GM12865 (cell line): ENCODE measurements at places on chromosomes 3 and 15.

- peak; percentile 66 for DNase-seq
These were observed 4.6 kb downstream of the STIMATE start for GRCh38 chr3:52892625-52893311.

GRCh38 chr3:194857469-194858113 is 171.9 kb downstream of the FAM43A start:
- no peak for DNase-seq

GRCh38 chr3:73511571-73512525 is 112.9 kb downstream of the PDZRN3 start:
- no peak for DNase-seq

DNA sequence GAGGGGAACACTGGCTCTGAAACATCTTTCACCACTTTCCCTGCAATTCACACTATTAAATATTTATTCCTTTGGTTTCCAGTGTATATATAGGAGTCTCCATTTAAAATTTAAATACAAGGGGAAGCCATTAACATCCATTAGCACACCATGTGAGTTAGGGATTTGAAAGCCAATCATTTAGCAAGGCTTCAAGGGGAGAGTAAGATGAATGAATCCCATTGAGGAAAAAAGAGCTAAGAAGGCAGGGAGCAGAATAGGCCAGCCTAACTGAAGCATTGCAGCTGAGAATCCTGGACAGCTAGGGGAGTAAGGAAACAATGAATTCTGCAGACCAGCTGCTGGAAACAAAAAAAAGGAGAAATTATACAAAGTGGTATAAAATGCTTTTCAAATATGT is 426.1 kb downstream of the IL5RA start:
- DNase-seq: no peak

DNA sequence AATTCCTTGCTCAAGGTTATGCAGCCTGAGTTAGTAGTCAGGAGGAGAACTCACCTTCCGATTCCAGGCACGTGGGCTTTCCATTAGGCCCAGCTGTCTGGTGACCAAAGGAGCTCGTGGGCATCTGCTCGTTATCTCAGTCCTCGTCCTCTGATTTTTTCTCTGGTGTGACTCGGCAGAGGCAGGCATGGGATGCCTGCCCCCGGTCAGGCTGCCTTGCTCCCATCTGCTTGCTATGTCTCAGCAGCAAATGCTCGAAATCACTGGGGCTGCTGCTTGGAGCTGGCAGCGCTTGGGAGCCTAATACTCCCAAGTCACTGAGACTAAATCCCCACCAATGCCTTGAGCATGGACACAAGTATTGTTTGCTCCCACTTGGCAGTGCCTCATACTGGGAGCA is 84.5 kb upstream of the NMNAT3 start:
- no peak for DNase-seq

DNA sequence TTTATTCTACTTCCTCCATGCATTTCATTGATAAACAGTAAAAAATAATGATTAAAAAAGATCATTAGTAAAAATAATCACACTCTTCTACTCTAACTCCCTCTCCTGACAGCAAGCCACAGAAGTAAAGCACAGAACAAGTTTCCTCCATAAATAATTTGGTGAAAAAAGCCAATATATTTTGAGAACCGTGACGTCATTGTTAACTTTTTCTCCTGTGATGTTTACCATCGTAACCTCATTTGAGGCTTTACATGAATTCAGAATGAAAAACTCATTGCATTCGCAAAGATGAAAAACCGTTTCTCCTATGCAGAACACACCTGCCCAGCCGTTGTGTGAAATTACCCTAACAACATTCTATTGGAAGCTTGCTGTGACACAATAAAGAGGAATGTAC is 120.7 kb downstream of the NSUN3 start:
- no peak for DNase-seq

DNA sequence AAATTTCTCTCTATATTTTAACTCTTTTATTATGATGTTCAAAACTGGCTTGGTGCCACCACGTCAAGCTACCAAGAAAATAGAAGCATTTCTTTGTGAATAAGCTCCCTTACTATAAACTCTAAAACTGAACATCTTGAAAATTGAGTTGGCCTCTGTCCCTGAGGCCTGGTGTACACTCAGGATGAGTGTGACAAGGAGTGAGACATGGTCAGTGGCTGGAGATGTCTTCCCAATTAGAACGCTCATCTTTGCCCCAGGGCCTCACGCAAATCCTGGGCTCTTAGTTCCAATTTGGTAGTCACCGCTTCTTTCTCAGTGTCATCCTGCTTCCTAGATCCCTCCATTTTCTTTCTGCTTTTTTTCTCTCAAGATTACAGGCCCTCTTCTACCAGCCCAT is 26.2 kb downstream of the SLC2A2 start:
- no peak for DNase-seq

DNA sequence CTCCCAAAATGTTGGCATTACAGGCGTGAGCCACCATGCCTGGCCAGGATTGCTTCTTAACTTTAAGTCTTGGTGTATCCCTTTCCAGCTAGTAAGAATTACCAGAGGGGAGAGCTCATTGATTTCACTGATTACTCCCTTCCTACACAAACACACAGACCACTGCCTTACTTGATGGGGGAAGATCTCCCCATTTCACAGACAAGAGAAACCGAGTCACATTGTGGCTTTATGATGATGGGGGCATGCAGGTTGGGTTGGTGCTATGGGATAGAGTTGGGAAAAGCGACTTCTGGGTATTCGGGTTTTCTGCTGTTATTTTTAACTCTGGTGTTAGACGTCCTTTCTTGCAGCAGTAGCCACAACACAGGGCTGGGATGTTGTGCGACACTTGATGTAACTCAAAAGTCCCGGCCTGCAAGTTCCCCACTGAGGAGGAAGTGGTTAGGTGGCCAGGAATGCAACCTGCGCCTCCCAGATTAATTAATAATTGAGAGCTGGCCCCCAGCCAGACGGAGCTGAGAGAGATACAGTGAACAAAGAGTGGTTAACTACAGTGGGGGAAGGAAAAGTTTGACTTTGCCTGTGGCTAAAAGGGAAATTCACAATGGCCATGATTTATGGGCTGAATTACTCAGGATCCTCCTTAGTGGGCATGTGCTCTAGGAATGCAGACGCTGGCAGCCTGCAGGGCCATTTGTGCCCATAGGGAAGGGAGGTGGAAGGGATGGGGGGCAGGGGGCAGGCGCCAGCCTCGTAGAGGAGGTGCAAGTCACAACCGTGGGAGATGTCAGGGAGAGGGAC is 63.6 kb downstream of the SMAD6 start:
- DNase-seq: peak; percentile 73

DNA sequence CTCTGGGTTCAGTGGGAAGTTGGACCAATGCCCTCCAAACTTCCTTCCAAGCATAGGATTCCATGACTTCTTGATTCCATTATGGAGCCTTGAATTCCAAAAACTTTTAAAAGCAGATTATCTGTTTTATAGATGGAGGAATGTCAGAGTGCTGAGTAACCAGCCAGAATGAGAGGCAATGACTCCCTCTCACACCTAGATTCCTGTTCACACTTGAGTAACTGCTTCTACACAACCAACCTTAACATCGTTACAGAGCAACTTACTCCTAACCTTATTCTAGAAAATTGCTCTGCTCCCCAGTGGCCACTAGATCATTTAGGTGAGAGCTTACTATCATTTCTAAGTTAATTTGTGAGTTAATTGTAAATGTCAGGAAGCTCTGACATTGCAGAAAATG is 24.2 kb upstream of the NR2F2 start:
- no peak for DNase-seq

DNA sequence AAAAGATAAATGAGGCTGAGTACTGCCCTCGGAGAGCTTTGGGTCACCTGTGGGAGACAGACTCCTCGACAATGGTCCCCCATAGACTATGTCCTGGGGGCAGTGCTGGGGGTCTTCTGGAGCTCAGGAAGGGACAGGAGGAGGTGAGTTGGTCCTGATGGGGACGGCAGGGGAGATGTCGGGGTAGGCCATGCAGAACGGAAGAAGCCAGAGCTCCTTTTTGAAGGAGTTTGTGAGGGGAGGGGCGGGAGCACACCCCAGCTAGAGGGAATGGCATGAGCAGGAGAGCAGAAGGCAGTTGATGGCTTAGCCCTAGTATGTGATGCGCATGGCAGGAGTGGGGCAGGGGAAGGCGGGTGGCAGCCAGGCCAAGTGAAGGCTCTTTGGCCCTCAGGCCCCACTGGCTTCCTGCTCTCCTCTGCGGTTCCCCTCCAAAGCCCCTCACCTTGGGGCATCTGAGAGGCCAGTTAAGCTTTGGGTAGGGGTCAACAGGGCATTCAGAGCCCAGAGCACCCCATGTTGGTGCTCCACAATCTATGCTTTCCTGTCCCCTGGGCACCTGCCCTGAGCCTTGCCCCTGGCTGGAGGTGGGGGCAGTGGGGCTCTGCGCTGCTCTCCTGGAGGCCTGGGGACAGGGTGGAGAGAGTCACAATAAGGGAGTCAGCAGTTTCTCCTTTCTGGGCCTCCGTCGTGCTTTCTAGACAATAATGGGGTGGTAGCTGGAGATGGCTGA is 179.3 kb downstream of the SMAD6 start:
- DNase-seq: no peak

GRCh38 chr3:109081746-109082510 is 36.0 kb downstream of the MORC1 start:
- peak; percentile 89 for DNase-seq

- no peak for DNase-seq
These were observed 14.7 kb downstream of the TM2D3 start for GRCh38 chr15:101637516-101637915.

DNA sequence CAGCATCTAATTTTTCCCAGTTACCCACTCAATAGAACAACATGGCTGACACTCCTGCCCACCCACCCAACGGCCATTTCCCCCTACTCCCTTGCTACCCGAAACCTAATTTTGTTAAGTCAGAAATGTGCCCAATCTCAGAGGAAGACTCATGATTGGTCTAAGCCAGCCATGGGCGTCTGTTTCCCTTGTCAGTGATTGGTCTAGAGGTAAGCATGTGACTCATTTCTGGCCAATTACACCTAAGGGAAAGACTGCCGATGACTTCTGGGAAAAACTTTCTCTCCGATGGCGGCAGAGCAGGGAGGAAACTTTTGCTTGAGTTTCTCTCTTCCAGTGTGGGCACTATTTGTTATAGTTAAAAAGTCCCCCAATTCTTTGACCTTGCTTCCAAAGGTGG is 72.9 kb downstream of the RPLP1 start:
- no peak for DNase-seq

- no peak for DNase-seq
These were observed 92.7 kb downstream of the CEMIP start for GRCh38 chr15:80871858-80872257.

GRCh38 chr15:40928821-40929659 is at the start of gene DLL4:
Gene DLL4 (plus strand): TSS chr15:40929340. CDS start chr15:40929669, 329 bp downstream.
- peak; percentile 71 for DNase-seq

DNA sequence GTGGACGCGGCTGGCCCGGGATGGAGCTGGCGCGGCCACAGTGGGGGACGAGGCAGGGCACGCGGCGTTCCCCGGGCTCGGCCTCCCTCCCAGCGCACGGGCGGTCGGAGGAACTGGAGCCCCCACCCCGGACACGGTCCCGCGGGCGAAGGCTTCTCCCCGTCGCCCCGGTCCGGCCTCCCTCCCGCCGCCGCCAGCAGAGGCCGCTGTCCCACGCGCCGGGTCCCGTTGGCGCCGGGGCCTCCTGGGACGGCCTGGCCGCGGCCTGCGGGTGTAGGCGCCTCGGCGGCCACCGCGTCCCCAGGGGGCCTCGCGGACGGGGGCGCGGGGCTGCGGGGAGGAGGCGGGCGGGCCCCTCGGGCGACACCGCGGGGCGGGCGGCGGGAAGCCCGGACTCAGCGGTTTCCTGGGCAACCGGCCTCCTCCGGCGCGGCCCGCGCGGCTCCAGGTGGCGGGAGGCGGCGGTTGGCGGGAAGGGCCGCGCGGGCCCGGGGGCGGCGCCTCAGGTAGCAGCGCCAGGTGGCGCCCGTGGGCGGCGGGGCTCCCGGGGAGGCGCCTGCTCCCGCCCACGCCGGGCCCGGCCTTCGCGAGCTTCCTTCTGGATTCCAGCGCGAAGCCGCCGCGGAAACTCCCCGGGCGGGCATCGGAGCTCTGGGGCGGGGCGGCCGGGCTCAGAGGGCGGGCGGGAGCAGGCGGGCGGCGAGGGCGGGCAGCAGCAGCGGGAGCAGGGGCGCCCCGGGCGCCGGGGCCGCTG is 26.7 kb downstream of the MELTF start:
- DNase-seq: peak; percentile 91
